ENCODE measurements at places on chromosomes 16 and 17.

GRCh38 chr17:41666237-41666641, 22.4 kb upstream of the EIF1 start:
- peak; percentile 53 for DNase-seq

DNA sequence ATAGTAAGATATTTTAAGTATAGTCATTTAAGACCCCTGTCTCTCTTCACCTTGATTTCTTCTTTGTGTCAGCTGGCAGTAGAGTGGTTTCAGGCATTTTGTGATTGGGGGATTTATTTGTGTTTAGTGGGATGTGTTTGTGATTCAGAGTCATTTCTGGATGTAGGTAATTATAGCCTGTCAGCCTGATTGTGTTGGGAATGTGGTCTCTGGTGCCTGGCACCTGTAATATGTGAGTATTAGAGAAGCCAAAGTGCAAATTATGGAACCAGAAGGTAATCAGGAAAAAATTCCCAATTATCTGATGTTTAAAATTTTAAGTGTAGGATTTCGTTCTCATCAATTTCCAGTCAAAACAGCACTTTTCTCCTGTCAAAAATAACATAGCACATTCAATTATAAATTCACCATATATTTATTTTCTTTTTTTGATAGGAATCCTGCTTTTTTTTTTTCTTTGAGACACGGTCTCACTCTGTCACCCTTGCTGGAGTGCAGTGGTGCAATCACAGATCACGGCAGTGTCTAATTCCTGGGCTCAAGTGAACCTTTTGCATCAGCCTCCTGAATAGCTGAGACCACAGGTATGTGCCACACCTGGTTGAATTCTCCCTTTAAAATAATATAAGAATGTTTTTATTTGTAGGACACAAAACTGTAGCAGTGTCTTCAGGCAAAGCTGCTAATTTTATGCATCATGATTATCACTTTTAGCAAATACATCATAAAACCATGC, 42.7 kb downstream of the ATF7IP2 start:
- DNase-seq, result peak; percentile 44

DNA sequence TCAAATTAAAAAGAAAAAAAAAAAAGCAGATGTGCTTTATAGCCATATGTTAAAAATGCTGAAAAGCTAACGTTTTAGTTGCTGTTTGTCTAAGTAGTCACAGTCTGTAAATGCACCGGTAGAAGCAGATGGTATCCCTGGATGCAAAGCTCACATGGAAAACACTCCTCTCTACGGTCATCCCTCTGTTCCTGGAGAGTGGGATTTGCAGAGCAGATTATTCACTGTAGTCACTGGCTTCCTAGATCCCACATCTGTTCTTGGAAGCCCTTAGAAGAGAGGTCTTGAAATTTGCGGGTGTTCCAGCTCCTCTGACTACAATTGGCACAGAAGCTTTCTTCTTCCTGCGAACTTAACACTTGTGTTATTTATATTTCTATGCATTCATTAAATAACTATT, 186.6 kb downstream of the PMP22 start:
- no peak for DNase-seq

DNA sequence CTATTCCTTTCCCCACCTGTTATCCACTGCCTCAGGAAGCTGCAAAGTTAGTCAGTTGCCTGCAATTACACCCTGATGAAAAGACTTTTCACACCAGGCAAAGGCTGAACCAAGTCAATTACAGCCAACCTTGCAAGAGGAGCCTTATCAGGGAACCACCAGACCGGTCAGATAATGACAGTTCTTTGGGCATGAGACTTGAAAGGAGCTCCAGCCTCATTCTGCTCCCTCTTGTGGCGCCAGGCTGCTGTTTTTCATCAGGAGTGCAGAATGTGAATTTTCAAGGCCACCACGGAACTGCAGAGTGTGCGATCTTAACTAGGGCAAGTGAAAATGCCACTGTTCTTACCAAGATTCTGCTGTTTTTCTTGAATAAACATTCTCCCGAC, 22.5 kb downstream of the DNAI2 start:
- DNase-seq, result peak; percentile 34

- DNase-seq, result no peak
Observed at GRCh38 chr16:58128181-58128631, 975 bp downstream of the CFAP20 start.

DNA sequence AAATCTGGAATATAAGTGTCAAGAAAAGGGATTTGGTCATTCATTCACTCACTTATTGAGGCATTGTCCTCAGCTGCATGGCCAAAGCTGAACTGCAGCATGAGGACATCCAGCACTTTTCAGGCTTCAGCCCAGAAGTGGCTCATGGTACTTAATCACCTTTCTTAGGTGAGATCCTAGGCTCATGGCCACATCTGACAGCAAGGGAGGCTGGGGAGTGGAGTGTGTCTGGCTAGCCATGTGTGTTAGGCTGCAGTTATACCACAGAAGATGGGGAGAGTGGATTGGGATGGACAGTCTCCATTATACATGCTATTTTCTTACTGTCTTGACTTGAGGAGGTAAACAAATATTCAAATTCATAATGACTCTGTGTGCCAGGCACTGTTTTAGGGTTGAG, 68.8 kb downstream of the SHISA6 start:
- DNase-seq, result no peak

- DNase-seq, result no peak
Observed at GRCh38 chr16:82092711-82093110, 57.7 kb downstream of the HSD17B2 start.

- peak; percentile 45 for DNase-seq
Observed at GRCh38 chr16:48525201-48526057, 84.6 kb downstream of the N4BP1 start.

DNA sequence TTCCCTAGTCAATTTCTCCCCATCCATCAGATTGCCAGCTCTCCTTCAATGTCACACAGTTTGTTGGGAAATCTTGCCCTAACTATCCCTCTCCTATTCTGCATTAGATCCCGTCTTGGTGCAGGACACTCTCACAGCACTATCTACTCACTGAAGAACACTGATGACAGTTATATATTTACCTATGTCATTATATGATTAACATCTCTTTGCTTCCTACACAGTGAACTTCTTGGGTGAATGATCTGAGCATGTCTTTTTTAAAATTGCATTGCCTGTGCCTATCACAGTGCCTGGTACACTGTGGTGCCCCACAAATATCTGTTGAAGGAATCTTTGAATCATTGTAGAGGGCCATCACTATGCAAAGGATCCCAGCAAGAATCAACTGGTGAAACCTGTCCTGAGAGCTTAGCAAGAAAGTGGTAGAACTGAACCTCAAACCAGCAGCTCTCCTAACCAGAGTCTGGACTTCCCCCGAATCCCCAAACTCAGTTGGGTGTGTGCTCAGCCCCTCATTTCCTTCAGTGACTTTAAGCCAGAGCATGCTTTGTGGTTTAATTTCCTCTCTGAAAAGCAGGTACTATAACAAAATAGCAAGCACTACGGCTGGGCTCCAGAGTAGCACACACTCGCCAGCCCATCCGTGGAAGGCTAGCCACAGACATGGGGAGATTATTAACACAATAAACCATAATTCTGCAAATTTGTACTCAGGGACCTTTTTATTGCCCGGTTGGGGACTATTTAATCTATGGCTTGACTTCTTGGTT, 680.7 kb upstream of the SALL1 start:
- no peak for DNase-seq

GRCh38 chr16:22663389-22664064, 150.4 kb upstream of the HS3ST2 start:
- DNase-seq, result no peak

DNA sequence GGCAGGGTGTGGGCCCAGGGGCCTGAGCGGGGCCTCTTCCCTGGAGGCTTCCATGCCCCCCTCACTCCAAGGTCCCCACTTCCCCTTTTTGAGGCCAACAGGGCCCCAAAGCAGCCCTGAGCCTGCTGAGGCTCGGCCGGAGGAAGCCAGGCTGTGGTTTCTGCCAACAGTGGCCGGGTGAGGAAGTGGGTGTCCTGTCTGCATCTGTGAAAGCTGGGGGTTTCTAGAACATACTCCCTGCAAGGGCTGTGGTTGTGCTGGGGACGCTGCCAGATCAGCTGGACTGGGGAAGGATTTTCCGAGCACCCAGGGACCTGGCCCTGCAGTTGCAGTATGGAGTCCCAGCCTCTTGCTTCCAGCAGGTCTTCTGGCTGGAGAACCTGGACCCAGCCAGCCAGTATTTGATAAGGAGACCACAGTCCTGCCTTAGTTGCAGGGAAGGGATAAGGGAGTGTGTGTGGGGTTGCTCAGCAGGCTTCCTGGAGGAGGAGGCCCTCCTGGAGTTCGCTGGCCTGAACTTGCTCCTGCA, 15.7 kb downstream of the ADCY7 start:
- no peak for DNase-seq

GRCh38 chr16:64047207-64047606, 1074.7 kb downstream of the CDH11 start:
- no peak for DNase-seq

GRCh38 chr17:60540460-60540859, 14.4 kb upstream of the APPBP2 start:
- DNase-seq, result no peak

GRCh38 chr17:7887482-7888183, 956 bp upstream of the CHD3 start:
- DNase-seq, result peak; percentile 89

DNA sequence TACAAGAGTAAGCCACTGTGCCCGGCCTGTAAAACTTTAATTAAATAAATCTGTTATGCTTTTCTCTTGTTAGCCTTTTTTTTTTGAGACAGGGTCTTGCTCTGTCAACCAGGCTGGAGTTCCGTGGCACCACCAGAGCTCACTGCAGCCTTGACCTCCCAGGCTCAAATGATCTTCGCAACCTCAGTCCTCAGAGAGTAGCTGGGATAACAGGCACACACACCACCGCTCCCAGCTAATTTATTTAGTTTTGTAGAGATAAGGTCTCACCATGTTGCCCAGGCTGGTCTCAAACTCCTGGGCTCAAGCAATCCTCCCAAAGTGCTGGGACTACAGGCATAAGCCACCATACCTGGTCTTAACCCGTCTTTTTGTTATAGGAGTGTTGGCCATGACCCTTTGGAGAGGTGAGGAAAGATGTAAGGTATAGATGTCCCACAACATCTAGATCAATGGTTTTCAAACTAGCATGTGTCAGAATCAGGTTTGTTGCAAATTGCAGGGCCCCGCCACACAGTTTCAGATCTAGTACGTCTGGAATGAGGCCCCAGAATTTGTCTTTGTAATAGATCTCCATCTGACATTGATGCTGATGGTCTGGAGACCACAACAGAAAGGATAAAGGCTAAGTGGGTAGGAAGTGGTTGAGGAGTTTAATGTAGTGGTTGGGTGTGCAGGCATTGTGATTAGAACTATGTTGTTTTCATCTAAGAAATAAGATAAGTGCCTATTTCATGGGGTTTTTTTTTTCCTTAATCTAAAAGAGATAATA, 4.3 kb upstream of the GGA2 start:
- no peak for DNase-seq

GRCh38 chr17:75561927-75562603, 25.5 kb upstream of the MYO15B start:
- DNase-seq, result no peak

DNA sequence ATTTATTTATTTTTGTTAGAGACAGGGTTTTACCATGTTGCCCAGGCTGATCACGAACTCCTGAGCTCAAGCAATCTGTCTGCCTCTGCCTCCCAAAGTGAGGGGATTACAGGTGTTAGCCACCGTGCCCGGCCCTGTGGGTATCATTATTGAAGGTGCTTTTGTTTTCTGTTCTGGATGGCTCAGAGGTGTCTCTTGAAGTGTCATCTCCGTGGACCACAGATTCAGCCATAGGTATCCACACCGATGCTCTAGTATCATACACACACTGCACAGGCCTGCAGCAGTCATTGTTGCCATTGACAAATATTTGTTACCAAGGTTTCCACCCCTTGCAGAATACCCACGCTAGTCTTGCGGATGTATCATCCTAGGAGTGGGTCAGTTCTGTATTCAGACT, 446.2 kb downstream of the XYLT1 start:
- no peak for DNase-seq

GRCh38 chr17:5788266-5788900, 204.1 kb upstream of the NLRP1 start:
- no peak for DNase-seq

- peak; percentile 80 for DNase-seq
Observed at GRCh38 chr16:84970447-84971127, 40.7 kb downstream of the ZDHHC7 start.

GRCh38 chr16:90077757-90078578, 837 bp upstream of the PRDM7 start:
- peak; percentile 70 for DNase-seq

DNA sequence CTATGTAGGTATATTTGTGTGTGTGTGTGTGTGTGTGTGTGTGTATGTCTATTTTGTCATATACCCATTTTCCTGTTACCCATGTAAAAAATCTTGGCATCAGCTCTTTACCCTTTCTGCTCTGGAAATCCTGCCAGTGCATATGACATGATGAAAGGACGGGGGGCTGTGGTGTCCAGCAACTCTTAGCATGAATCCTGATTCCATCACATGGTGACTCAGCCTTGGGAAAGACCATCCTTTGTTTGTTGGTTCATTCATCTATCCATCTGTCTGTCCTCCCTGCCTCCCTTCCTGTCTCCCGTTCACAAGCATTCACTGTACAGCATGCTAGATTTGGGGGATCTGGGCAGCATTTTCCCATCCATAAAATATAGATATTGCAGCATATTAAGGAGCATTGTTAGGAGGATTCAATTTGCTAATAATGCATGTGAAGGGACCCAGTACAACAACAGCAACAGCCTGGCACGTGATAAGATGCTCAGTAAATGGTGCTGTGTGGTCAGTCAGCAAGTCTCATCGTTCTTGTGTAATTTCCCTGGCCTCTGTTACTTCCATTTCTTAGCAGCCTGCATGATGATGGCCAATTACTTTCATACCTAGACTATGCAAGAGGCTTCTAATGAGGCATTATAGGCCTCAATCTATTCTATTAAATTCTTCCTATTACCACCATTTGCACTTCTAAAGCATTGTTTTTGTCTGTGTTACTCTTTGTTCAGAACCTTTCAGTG, 191.0 kb downstream of the PRKCA start:
- no peak for DNase-seq

DNA sequence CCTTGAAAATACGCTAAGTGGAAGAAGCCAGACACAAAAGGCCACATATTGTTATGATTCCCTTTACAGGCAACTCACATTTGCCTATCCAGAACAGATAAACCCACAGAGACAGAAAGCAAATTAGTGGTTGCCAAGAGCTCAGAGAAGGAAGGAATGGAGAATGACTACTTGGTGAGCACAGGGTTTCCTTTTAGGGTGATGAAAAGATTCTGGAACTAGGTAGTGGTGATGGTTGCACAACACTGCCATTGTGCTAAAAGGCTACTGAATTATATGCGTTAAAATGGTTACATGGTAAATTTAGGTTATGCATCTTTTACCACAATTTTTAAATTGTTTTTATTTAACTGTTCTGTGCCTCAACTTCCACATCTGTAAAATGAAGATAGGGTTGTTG, 4.4 kb downstream of the COPRS start:
- no peak for DNase-seq

GRCh38 chr16:28893291-28893690, 15.0 kb downstream of the ATP2A1 start:
- no peak for DNase-seq
